ENCODE measurements at places on chromosomes 16 and 17.

- no peak for DNase-seq
Observed at GRCh38 chr16:54233615-54234014, 53.0 kb downstream of the IRX3 start.

- DNase-seq: no peak
Observed at GRCh38 chr16:75096656-75097055, 19.9 kb downstream of the LDHD start.

- DNase-seq: no peak
Observed at GRCh38 chr16:57104706-57105105, 12.3 kb downstream of the CPNE2 start.

DNA sequence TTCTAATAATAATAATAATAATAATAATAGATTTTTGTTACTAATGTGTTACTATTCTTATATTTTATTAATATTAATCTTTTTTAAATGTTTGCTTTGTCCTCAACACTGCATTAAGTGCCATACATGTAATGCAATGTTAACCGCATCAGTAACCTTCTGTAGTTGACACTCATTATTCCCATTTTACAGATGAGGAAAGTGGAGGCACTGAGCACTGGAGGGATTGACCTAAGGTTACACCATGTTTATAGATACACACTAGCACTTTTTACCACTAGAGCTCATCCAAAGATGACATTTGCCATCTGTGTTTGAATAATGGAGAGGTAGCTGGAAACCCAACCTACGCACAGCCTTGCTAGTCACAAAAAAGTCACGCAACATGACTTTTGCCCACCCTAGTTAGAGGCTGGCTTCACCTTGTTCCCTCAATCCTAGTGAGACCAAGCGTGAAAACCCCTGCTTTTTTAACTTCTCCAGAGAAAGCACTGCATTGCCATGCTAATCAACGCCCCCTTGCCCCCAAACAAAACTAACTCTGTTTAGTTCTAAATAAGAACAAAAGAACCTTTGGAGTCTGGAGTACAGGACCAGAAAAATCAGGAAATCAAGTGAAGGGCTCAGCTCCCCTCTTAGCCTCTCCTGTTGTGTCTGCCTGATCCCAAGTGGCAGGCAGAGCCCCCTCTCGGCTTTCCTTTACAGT is 2.3 kb downstream of the ARSG start:
- DNase-seq: no peak

- no peak for DNase-seq
Observed at GRCh38 chr16:23679274-23679985, 741 bp downstream of the PLK1 start.
